Renal cortical epithelial cell (primary cell): ENCODE measurements at places on chromosomes 12 and 14.

GRCh38 chr12:96057986-96058553 lies 22.7 kb upstream of the LTA4H start:
- DNase-seq = no peak

- no peak for DNase-seq
These were observed 176.7 kb downstream of the CRADD start for GRCh38 chr12:93853698-93854478.

GRCh38 chr14:24363401-24363800 lies 4.6 kb upstream of the NFATC4 start:
- no peak for DNase-seq

- no peak for DNase-seq
These were observed 328.9 kb downstream of the SEC23A start for GRCh38 chr14:38774162-38774561.

DNA sequence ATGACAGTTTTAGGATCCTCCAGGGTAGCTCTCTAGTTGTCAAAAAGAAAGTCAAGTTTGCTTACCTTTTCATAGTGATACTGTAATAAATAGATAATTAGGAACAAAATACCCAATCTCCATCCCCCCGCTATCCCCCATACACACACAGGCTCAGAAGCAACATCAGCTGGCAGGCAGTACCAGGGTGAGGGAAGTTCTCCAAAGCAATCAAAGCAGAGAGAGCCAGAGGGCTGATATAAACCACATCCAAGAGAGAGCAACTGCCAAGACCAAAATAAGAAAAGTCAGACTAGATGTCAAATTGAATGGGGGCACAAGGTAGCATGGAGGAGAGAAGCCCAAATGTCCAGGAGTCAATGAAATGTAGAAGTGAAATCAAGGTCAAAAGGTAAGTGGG lies 80.2 kb upstream of the PTPRR start:
- DNase-seq = no peak

GRCh38 chr12:130956456-130957303 lies 3.0 kb downstream of the ADGRD1 start:
- DNase-seq = no peak

DNA sequence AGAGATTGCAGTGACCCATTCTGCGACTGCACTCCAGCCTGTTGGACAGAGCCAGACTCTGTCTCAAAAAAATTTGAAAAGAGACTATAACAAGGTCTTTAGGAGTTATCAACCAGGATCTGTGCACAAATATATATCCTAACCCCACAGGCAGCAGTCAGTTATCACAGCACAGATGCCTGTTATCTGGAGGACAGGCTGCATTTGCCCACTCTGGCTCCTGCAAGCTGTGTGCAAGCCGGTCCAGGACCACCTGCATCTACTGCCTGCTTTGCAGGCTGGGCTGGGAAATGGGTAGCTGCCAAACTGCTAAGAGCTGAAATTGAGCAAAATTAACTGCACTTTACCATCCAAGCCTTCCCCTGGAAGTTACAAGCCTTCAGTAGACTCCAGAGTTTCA lies 21.4 kb upstream of the RCOR1 start:
- no peak for DNase-seq

GRCh38 chr14:55752580-55753390 lies 172.8 kb downstream of the KTN1 start:
- DNase-seq = peak; percentile 94

DNA sequence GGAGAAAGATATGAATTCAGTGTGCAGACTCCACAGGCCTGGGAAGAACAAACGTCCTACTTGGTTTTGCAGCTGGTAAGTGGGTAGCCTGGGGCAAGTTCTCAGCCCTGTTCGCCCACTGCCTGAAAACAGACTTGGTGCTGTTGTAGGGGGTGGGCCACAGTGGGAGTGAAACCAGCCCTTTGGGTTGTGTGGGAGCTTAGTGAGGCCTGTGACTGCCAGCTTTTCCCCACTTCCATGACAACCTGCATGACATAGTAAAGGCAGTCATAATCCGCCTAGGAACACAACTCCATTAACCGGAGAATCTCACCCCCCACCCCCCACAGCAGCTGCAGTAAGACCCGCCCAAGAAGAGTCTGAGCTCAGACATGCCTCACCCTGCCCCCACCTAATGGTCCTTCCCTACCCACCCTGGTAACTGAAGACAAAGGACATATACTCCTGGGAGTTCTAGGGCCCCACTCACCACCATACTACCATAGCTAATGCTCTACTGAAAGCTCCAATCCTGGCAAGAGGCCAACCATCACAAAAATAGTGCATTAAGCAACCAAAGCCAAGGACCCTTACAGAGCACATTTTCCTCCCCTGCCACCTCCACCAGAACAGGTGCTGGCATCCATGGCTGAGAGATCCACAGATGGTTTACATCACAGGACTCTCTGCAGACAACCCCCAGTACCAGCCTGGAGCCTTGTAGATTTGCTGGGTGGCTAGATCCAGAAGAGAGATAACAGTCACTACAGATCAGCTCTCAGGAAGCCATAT lies 39.8 kb upstream of the LMNTD1 start:
- no peak for DNase-seq

DNA sequence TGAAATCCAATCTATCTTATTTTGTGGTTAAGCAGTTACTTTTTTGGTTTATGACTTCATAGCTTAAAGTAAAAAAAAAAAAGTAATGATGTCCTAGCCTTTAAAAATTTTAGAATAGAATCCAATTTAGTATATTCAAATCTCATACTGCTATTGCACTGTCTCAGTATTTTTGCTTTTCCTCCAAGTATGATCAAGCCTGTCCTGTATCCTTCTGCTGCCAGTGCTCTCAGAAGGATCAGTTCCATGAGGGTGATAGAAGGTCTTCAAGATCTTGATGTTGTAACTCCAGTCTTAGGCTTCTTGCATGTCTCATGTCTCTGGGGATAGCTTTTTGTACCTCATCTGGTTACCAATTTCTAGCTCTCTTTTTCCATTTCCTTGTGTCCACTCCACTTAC lies 324.2 kb upstream of the FAR2 start:
- DNase-seq = no peak

GRCh38 chr14:55085060-55085660 lies 33.7 kb downstream of the MAPK1IP1L start:
- DNase-seq = no peak

GRCh38 chr14:104794993-104795780 lies at the start of gene AKT1:
AKT1 (minus strand) TSS chr14:104795748; CDS start chr14:104792643, 3,105 bp downstream.
- DNase-seq = no peak

GRCh38 chr12:42130672-42131402 lies 13.8 kb downstream of the GXYLT1 start:
- DNase-seq = peak; percentile 84

- DNase-seq = peak; percentile 43
These were observed 74.0 kb downstream of the TSPAN9 start for GRCh38 chr12:3150931-3151835.

DNA sequence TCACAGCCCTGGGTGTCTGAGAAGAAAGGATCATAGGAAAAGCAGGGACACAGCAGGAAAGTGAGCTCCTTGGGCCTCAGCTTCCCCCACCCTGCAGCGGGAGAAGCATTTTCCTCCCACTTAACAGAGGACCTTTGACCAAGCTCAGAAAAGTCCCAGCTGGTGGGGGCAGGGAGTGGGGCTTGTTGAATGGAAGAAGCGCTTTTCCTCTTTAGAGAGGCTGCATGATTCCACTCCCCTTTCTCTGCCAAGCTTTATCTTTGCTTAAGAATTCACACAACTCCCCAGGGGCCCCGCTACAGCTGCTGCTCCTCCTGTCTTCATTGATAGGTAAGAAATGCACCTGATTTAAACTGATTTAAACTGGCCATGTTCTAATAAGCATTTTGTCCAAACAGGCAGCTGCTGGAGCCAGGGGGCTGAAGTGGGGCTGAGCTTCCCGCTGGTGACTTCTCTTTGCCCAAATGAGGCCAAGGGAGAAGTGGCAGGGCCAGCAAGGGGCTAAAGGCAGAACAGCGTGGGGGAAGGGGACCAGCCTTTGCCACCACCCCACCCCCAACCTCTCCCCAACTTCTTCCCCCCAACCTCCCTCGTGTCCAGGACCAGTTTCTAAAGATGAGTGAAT lies 1.7 kb upstream of the PAPLN start:
- no peak for DNase-seq

DNA sequence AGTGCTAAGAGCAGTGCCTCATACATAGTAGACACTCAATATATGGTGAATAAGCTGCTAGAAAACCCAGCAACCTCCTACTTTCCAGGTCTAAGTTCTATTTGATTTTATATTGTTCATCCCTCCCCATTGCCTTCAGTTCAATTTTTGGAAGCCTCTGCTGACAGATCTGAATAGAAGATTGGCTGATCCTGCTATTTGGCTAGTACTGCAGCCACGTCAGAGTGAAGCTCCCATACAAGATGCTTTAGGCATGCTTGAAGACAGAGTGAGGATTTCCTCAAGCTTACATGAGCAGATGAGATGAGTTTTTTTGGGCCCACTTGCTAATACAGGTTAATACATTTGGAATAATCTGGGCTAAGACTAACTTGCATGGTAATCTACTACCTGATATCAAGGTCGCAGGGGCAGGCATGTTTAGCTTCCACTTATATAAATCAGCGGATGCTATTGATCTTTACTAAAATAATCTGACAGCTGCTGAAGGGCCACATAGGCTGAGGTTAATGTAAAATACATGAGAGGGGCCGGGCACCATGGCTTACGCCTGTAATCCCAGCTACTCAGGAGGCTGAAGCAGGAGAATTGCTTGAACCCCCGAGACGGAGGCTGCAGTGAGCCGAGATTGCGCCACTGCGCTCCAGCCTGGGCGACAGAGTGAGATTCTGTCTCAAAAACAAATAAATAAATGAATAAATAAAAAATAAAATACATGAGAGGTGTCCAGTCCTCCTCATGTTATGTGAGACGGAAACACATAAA lies 15.9 kb upstream of the AEBP2 start:
- no peak for DNase-seq

GRCh38 chr14:77100961-77101360 lies 2.9 kb downstream of the CIPC start:
- peak; percentile 19 for DNase-seq

DNA sequence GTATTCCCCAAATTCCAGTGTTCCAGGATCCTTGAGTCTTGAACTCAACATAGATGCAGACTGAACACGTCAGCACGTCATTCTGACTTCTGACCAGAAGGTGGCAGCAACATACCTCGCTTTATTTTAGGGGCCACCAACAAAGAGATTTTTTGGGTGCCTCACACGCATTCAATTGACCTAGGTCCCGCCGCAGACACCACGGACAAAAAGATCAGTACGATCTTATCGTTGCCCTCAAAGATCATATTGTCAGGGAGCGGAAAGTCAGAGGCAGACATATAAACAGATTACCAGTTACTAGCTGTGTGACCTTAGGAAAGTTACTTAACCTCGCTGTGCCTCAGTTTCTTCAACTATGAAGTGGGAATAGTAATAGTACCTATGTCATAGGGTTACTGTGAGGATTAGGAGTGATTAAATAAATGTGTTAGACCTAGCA lies 6.5 kb upstream of the PRPH start:
- DNase-seq = peak; percentile 40

GRCh38 chr14:103444837-103445524 lies 59.8 kb downstream of the MARK3 start:
- DNase-seq = no peak

DNA sequence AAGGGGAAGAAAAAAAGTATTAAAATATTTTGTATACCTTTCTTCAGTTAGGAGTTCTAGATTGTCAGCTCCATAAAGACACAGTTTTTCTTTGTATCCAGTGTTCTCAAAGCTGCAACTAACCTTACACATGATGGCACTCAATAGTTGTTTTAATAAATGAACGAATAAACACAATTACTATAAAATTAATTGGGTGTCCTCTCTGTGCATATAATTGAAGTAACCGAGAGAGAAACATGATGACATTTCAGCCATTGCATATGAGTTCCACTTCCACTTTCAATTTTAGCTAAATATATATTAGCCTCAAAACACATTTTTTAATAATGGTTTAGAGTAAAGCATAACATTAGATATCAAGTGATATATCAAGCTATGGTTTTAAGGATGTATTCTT lies 671.2 kb downstream of the LRFN5 start:
- DNase-seq = no peak

GRCh38 chr12:91347481-91348214 lies 165.0 kb upstream of the DCN start:
- peak; percentile 20 for DNase-seq

DNA sequence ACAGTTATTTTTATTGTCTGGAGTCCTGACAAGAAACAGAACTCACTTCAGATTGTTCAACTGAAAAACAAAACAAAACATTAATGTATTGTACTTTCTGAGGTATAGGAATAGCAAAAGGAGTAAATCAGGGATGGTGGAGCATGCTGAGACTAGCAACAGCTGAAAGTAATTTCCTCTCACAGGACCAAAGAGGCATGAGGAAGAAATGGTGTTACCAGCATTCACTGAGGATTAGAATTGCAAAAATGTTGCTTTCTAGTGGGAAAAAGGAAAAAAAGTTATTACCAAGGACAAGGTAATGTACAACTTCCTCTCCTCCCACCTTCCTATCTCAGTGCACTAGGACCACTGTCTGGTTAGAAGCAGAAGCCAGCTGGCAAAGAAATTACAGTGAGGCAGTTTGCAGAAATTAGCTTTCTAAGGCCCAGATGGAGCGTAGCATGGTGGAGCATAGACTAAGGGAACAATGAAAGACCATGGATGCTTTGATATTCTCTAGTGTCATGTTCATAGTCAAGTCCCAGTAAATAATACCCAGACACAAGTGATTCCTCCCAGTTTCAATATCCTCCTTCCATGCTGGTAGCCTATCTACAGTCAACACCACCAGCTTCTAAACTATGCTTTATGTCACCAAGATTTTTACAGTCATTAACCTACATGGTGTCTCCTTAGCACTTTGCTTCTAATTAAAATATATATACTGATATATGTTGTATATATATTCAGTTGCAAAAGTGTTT lies 133.7 kb upstream of the DCN start:
- DNase-seq = no peak

GRCh38 chr12:57112492-57113294 lies 1.5 kb upstream of the STAT6 start:
- no peak for DNase-seq

- DNase-seq = peak; percentile 14
These were observed 124.7 kb downstream of the EPS8 start for GRCh38 chr12:15664491-15664890.

DNA sequence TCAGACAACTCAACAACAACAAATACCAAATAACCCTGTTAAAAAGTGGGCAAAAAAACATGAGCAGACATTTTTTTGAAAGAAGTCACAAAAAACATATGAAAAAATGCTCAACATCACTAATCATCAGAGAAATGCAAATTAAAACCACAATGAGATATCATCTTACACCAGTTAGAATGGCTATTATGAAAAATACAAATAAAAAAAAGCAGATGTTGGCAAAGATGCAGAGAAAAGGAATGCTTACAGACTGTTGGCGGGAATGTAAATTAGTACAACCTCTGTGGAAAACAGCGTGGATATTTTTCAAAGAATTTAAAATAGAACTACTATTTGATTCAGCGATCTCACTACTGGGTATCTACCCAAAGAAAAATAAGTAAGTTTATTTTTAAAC lies 114.0 kb downstream of the SLC38A4 start:
- DNase-seq = no peak
